ENCODE measurements at places on chromosomes 7 and 10.

GRCh38 chr10:86111902-86112545 lies 254.6 kb downstream of the GRID1 start:
- no peak for DNase-seq

DNA sequence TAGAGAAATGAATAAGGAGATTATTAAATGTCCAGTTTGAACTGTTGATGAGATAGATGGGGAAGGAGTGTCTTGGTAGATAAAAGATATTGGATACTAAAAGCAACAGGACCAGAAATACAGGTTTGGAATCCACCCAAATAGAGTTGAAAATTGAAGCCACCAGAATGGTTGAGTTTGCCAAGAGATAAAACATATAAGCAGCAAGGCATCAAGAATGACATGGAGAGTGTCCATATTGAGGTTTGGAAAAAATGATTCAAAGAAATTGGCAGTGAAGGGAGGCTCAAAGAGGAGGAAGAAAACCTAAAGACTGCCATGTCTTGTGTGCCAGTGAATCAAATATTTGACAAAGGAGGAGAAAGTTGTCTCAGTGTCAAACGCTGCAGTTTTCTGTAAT lies 24.2 kb downstream of the CFAP69 start:
- DNase-seq, result no peak

DNA sequence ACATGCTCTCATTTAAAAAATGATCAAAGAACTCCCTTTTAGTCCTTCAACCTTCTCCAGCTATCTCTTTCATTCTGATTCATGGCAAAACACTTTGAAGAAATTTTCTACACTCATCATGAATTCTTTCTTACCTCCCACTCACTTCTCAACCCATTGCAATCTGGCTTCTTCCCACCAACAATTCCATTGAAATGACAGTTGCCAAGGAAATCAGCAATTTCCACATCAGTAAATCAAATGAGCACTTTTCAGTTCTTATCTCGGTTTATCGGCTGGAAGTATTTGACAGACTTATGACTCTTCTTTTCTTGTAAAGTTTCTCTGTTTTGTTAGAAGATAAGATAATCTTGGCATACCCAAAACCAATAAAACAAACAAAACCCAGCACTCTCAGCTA lies 99.1 kb upstream of the CACNA2D1 start:
- no peak for DNase-seq

DNA sequence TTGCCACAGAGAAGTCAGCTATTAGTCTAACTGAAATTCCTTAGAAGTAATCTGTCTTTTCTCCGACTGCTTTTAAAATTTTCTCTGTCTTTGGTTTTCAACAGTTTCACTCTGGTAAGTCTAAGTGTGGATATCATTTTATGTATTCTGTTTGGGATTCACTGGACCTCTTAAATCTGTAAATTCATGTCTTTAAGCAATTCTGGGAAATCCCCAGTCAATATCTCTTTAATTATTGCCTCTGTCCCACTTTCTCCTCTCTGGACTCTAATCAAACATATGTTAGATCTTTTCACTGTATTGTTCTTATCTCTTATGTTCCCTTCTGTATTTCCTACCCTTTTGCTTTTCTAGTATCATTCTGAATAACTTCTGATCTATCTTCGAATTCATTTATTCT lies 29.9 kb downstream of the CFAP43 start:
- DNase-seq, result no peak

- no peak for DNase-seq
These were observed 240.4 kb downstream of the ABCA13 start for GRCh38 chr7:48411619-48412018.

DNA sequence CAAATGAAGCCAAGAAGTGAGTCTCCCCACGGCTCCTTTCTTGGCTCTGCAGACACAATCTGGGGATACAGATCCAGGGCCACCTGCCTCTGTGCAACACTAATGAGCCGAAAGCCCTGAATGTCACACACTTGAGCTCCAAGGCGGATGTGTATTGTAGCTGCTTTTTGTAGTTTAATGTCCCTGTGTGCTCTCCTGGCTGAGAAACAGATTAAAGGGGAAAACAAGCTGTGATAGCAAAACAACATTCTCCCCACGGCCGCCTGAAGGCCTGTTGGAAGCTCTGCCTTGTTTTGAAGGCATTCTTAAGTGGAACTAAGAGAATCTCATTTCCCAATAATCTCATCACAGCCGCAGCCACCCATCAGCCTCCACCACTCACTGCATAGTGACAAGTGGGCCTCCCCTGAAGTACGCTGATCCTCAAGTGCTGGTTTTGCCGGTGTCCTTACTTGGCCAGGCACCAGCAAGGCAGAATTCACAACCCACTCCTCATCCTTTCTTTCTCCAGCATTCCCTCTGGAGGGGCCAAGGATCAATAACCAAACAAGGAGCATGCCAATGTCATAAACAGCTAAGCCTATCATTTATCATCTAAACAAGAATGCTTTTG lies 44.4 kb upstream of the AMPH start:
- no peak for DNase-seq

GRCh38 chr7:127704211-127704610 lies 52.2 kb downstream of the SND1 start:
- DNase-seq, result no peak

GRCh38 chr10:92291921-92292845 lies 1.2 kb downstream of the MARCHF5 start:
- DNase-seq, result peak; percentile 62

DNA sequence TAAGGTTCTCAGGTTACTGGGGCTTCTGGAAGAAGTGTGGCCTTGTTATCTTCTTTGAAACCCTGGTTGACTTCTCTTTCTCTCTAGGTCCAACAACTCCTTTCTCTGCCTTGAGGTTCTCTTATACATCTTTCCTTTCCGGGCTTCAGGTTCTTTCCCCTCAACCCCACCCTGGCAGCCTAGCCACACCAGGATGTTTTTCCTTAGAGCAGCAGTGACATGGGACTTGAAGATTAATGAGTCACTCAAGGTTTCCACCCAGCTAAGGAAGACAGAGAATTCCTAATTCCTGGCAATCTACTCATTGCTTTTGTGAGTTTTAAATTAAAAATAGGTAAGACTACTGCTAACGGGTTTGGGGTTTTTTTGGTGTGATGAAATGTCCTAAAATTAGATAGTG lies 121.8 kb upstream of the HPS1 start:
- DNase-seq, result no peak

- no peak for DNase-seq
These were observed 56.5 kb downstream of the FIGNL1 start for GRCh38 chr7:50393547-50394252.

Measured in ovary (tissue), 10 donors.